Fibroblast of gingiva (primary cell): ENCODE measurements at places on chromosomes 11 and 22.

- DNase-seq: no peak
These were observed 16.6 kb upstream of the CHKA start for GRCh38 chr11:68137833-68138232.

- DNase-seq: no peak
These were observed 49.1 kb downstream of the XKR3 start for GRCh38 chr22:16776080-16776479.

- no peak for DNase-seq
These were observed 18.0 kb downstream of the PHLDA2 start for GRCh38 chr11:2911088-2911784.

DNA sequence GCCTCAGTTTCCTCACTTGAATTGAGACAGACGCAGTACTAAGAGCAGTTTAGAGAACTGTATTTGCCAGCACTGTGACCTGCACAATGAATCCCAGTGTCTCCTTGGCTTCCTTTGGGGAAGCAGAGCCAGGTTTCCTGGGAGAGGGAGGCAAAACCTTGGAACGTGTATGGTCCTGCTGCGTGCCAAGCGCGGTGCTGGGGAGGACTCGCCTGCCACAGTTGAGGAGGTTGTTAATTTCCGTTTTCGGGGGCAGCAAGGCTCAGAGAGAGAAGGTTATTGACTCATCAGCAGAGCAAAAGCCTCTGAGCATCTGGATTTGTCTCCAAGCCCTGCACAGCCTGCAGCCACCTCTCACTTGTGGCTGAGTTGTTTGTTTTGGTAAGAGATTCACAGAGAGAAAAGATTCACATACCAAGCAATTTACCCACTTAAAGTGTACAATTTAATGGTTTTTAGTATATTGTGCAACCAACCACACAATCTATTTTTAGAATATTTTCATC lies 10.8 kb downstream of the SYT12 start:
- peak; percentile 97 for DNase-seq

GRCh38 chr11:26070714-26071380 lies 261.1 kb upstream of the ANO3 start:
- DNase-seq: no peak

DNA sequence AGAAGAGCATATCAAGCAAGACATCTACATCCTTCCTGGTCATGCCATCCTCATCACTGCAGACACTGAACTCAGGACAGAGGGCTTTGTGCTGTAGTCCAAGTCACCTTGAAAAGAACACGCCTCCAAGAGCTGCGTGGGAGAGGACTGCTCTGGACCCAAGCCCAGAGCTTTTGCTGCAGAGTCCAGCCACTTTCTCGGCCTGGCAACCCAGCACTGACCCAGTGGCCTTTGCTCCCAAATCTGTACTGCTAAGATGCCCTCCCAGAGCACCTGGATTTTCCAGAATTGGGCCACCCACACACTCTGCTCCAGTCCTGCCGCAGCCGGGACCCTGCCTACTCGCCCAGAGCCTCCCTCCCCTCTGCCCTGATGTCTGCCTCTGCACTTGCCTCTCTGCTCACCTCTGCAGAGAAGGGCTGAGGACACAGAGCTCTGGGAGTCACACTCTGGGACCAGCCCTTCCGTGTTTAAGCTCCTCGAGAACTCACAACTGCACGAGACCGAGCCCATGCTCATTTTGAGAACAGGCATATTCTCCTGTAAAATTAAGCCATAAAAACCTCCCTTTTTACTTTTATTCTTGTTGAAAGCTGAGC lies 83.8 kb upstream of the CSNK2A3 start:
- no peak for DNase-seq

DNA sequence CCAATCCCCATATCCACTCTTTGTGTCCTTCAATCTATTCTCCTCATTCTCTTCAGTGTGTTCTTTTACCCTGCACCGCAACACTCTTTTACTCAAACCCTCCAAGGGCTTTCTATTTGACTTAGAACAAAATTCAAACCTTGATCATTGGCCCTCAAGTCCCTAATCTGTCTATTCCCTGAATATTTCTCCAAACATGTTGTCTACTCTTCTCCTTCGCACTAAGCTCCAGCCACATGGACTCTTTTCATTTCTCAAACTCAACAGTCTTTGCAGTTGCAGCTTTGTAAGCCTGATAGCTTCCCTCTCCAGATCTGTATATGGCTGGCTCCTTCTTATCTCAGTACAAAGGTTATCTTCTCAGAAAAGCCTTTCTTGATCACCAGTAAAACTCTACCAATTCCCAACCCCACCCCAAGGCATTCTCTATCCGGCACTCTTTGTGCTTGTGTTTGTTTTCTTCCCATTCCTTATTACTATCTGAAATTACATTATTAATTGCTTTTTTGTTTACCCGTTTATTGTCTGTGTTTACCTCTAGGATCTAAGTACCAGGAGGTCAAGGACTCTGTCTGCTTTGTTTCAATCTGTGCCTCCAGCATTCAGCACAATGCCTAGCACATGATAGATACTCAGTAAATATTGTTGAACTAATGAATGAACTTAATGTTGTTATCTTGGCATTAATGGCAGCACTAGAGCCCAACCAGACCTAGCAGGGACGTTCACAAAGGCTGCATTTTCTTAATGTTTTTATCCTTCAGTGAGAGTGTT lies 147.4 kb downstream of the BBOX1 start:
- no peak for DNase-seq

- no peak for DNase-seq
These were observed 102.3 kb upstream of the CD44 start for GRCh38 chr11:35036639-35037038.

DNA sequence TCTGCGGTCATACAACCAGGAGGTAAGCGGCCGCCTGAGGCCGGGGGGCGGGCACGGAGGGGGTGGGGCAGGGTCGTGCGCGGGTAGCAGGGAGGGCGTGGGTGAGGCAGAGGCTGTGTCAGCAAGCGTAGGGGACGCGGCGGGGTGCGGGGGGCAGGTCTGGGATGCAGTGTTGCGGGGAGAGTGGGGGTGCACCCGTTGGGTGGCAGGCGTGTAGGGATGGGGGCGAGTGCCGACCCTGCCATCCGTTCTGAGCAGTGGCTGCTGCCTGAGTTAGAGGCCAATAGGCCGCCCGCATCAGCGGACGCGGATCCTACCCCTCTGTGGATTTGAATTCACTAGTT lies 1.4 kb downstream of the RIC8A start:
- no peak for DNase-seq

- no peak for DNase-seq
These were observed 343.3 kb upstream of the CTSC start for GRCh38 chr11:88680806-88681205.
